ENCODE measurements at places on chromosomes 6 and 20. TPM values are rescaled to one million over a fixed set of nuclear protein-coding genes. Genes with fewer than 3 reads are reported as not detected.

GRCh38 chr6:152100183-152100618 lies 292.7 kb downstream of the ESR1 start:
- DNase-seq = no peak

DNA sequence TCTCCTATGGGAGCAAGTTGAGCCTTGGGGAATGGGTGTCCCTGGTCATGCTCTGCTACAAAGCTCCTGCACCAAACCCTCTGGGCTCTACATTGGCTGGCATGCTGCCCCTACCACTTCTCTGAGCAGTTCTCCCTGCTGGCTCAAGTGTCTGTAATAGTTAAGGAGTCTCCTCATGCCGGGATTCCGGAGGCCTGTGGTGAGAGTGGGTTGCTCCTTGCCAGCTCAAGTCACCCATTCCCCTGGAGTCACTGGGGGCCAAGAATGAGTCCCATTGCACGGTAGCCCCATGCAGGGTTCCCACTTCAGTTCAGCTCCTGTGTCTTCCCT lies 173.9 kb downstream of the PRDM13 start:
- DNase-seq = no peak

DNA sequence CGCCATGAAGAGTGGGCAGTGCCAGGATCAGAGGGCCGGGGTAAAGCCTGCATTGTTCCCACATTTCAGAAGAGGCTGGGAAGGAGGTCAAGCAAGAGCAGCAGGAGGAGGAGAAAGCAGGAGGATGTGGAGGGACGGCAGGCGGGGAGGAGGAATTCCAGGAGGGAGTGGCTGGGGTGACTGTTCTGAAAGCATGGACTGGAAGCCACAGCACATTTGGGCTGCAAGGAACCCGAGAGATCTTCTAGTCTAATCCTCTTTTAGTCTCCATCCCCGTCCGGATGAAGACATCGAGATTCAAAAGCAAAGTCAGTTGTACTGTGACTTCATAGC lies 76.9 kb downstream of the FAM50B start:
- no peak for DNase-seq

DNA sequence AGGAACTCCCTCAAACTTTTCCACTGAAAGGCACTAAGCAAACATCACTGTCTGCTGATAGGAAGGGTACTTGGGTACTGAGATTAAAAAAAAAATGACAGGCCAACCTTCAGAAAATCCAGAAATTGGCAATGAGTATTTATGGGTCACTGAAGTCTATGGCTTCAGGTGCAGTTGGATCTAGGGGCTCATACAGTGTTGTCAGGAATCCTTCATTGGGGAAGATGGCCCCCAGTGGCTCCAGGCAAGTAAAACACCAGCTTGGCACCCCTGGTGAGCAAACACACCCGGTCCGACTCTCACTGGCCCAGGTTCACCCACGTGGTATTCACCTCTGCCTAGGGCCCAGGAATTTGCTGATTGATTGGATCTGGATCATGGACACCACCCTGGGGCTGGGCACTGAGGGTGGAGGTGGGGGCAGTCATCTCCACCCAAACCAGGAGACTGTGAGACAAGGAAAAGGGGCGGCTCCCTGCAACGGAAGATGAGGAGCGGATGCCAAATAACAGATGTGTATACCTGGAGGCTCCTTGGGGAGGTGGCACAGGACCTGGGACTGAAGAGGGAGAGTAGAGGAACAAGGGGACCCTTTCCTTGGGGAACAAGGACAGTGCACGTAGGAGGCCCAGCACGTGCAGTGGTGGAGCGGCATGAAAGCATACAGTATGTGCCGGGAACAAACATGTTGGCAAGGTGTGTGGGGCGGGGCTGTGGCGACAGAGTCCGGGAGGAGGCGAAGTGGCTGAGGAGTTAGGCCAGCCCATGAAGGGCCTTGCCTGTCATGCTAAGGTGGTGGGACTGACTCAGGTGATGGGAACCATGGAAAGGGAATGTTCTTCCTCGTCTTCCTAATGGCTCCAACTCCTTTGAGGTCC lies 4.7 kb downstream of the SLC2A10 start:
- DNase-seq = no peak

DNA sequence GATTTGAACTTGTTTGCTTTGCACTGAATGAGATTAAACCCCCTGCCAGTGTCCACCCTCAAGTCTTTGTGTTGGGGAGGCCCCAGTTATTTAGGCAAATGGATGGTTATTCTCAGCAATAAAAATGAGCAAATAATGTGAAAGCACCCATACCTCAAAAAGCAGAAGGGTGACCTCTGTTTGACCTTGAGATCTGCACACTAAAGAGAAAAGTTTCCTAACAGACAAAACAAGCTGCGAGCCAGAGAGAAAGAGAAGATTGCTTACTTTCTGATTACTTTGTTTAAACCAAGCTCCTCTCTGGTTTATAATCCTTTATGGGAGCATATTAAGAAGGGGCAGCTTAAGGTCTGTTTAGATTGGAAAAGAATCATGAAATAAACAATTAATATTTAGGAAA lies 30.4 kb upstream of the TRERF1 start:
- DNase-seq = no peak

- DNase-seq = peak; percentile 94
Measured at GRCh38 chr6:446418-447366, 55.1 kb downstream of the IRF4 start.

- DNase-seq = no peak
Measured at GRCh38 chr6:131635384-131636340, 1.4 kb upstream of the ENPP3 start.

DNA sequence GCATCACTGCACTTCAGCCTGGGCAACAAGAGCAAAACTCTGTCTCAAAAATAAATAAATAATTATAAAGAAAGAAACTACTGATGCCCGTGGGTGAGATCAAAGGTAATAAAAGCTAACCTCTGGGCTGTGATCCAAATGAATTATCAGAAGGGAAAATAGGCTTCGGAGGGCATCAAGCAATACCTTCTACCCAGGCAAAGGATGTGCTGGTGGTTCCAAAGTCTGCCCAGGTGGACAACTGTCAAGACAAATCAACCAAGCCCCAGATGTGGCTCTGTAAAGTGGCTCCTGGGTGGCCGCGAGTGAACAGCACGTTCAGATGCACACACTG lies 95.6 kb downstream of the SCML4 start:
- DNase-seq = no peak

DNA sequence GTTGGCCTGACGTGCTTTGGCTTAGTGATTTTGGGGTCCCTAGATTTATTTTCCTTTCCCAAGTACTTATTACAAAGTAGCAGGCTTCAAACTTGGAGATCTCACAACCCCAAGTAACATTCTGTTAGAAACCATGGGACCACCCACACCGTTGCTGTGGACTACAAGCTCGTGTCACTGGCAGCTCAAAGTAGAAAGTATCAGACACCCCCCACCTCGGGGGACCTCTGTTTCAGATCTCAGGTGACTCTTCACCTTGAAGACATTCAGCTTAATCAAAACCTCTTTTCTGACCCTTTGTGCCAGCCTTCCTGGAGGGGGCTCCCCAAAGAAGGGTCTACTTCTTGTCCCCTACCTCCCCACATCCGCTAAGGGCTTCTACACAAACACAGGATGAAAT lies 15.7 kb upstream of the MYT1 start:
- DNase-seq = no peak

- no peak for DNase-seq
Measured at GRCh38 chr6:29667158-29667557, 10.3 kb downstream of the MOG start.

GRCh38 chr6:4603291-4603690 lies 172.9 kb upstream of the CDYL start:
- DNase-seq = no peak

- no peak for DNase-seq
Measured at GRCh38 chr6:105882121-105882803, 203.9 kb upstream of the PRDM1 start.

- DNase-seq = no peak
Measured at GRCh38 chr6:155245193-155245592, 18.6 kb upstream of the CLDN20 start.

DNA sequence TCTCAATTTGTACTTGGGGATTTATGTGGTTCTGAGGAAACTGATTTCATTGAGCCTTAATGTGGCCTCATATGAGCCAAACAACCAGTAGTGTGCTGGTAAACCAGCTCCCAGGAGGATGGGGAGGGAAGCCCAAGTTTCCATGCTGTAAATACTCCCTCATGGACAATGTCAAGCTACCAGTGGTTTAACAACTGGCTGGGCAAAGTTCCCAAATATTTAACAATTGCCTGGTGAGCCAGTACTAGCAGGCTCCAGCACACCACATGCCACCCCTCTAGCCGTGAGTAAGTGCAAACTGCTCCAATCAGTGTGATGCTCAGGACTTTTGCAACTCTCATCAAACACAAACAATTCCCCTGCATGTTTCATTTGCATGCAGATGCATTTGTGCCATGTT lies 19.2 kb upstream of the CDKN1A start:
- DNase-seq = no peak

- DNase-seq = no peak
Measured at GRCh38 chr20:16229813-16230212, 343.4 kb downstream of the KIF16B start.

- no peak for DNase-seq
Measured at GRCh38 chr6:132683543-132683942, 24.6 kb upstream of the TAAR1 start.

DNA sequence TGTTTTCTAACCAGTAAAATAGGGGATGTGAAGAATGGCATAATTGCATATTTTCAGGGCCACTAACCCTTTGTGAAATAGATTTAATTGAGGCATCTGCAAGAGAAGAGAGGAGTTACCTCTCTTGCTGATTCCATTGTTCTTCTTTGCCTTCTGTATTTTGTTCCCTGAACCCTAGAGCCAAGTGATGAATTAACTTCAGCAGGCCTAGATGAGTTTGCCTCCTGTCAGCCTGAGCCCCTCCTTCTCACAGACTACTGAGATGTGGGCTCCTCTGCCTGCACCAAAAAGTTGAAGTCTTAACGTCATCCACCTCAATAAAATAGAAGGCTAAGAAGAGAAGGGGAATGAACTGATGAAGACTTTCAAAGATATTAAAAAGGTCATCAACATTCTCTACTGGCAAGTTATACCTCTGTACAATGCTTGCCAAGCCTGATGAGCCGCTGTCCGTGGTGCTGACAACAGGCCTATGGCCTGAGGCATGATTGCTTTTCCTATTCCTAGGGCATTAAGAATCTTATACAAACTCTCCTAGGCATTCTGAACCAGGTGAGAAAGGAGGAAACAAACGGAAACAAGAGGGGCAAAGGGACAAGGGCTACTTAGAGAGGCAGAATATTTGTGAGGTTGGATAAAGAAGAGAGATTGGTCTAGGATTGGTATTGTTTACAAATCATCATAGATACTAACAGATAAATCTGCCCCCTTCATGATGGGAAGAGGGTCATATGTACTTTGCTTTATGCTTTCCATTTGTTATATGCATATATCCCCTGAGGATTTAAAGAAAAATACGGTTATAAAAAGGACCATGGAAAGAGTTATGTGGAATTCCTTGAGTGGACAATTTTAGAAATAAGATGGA lies 46.8 kb downstream of the CD24 start:
- DNase-seq = no peak

DNA sequence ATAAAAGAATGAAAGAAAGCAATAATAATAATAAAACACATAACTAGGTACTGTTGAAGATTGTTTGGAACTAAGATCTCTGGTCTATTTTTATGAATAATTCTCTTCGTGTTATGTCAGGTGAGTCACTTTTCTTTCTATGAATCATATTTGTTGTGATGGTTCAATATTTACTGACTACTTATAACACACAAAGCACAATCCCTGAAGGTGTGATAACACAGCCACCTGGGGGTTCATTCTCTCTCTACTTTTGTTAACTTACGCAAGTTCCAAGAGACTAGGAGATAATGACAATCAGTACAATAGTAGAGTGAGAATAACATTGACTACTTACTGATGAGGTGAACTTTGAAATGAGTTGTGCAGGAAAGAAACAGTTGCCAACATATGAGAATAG lies 149.9 kb downstream of the IBTK start:
- DNase-seq = no peak

PTPN1 gene
- total RNA-seq = 52.6 TPM

HNF4A gene
- not detected for total RNA-seq

TUBB2B gene
- 0.43 TPM for total RNA-seq

OCSTAMP gene
- total RNA-seq = 0.19 TPM

CPNE5 gene
- total RNA-seq = 3.0 TPM

TRIM39 gene
- total RNA-seq = 17.1 TPM

PLG gene
- total RNA-seq = not detected

GSTA3 gene
- not detected for total RNA-seq

All from activated naive CD4-positive, alpha-beta T cell treated with anti-CD3 and anti-CD28 coated beads, Interleukin-2, amount 50 U/mL, for 72 hours (primary cell).